CD4-positive, CD25-positive, alpha-beta regulatory T cell (primary cell): ENCODE measurements at places on chromosomes 5 and 9. TPM values are rescaled to one million over a fixed set of nuclear protein-coding genes. Genes with fewer than 3 reads are reported as not detected.

DNA sequence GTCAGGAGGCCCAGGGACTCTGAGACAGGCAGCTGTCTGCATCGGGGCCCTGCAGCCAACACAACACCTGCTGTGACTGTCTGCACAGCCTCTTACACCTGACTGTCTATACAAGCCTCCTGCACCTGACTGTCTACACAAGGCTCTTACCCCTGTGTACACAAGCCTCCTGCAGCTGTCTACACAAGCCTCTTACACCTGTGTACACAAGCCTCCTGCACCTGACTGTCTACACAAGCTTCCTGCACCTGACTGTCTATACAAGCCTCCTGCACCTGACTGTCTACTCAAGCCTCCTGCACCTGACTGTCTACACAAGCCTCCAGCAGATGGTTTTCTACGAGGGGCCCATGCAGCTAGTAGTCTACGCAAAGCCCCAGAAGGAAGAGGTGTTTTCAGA lies 18.6 kb downstream of the IRX2 start:
- H3K36me3 ChIP-seq = no peaks in the 10 kb centered on the region
- H3K27ac ChIP-seq = no peak overlapping the region
- no peak for DNase-seq
- no peaks in the 10 kb centered on the region for H3K27me3 ChIP-seq
- H3K4me3 ChIP-seq = no peak overlapping the region

- no peaks in the 10 kb centered on the region for H3K4me1 ChIP-seq
- DNase-seq = no peak
- no peaks in the 10 kb centered on the region for H3K36me3 ChIP-seq
- H3K27ac ChIP-seq = no peak overlapping the region
- H3K4me3 ChIP-seq = no peak overlapping the region
Observed at GRCh38 chr9:105900123-105900522, 205.8 kb downstream of the TMEM38B start.

GRCh38 chr5:171523781-171524180 lies 104.3 kb downstream of the FGF18 start:
- DNase-seq = no peak
- no peaks in the 10 kb centered on the region for H3K36me3 ChIP-seq
- H3K4me3 ChIP-seq = no peak overlapping the region
- no peak overlapping the region for H3K27ac ChIP-seq
- no peaks in the 10 kb centered on the region for H3K4me1 ChIP-seq

DNA sequence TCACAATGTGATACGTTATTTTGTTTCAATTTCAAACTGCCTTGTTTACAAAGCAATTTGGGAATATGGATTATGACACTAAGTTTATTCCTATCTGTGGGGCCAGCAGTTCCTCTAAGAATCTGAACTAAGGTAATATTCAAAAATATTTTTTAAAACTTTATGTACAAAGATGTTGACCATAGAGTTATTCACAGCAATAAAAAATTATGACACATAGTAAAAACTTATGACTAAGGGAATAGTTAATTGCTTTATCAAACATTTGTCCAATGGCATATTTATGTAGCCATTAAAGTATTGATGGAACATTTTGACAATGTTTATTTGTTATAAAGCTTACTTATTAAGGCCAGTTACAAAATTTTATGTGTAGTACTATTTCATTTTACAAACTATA lies 73.4 kb upstream of the FREM1 start:
- no peaks in the 10 kb centered on the region for H3K36me3 ChIP-seq
- no peak overlapping the region for H3K27ac ChIP-seq
- H3K27me3 ChIP-seq = no peaks in the 10 kb centered on the region
- DNase-seq = no peak
- no peaks in the 10 kb centered on the region for H3K4me1 ChIP-seq

DNA sequence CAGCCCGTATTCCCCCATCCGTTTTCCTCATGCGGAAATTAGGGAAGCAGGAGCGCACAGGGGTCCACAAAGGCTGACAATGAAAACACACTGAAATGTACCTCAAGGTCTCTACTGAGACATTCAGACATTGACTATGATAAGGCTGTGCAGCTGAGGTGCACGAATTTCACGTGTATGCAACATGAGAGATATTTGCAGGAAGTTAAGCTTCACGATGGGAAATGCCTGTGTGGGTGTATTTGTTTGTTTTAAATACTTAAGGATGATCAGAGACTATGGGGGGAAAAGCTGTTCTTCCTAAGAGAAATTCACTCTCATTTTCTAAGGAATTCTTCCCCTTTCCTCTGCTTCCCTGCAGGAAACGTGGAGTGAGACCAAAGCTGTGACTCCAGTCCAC lies 2.6 kb upstream of the SPATA31E1 start:
- H3K27ac ChIP-seq = no peak overlapping the region
- no peaks in the 10 kb centered on the region for H3K36me3 ChIP-seq
- no peak for DNase-seq
- no peaks in the 10 kb centered on the region for H3K27me3 ChIP-seq

GRCh38 chr9:20697021-20697719 lies 13.1 kb downstream of the FOCAD start:
- H3K27ac ChIP-seq = no peak overlapping the region
- DNase-seq = no peak
- H3K4me3 ChIP-seq = no peak overlapping the region
- no peaks in the 10 kb centered on the region for H3K27me3 ChIP-seq
- no peaks in the 10 kb centered on the region for H3K36me3 ChIP-seq

PFN3 gene
- not detected for total RNA-seq

- no peak overlapping the region for H3K27ac ChIP-seq
- H3K4me1 ChIP-seq = no peaks in the 10 kb centered on the region
- no peaks in the 10 kb centered on the region for H3K27me3 ChIP-seq
- DNase-seq = no peak
Observed at GRCh38 chr9:17588941-17589340, 10.1 kb downstream of the SH3GL2 start.

DNA sequence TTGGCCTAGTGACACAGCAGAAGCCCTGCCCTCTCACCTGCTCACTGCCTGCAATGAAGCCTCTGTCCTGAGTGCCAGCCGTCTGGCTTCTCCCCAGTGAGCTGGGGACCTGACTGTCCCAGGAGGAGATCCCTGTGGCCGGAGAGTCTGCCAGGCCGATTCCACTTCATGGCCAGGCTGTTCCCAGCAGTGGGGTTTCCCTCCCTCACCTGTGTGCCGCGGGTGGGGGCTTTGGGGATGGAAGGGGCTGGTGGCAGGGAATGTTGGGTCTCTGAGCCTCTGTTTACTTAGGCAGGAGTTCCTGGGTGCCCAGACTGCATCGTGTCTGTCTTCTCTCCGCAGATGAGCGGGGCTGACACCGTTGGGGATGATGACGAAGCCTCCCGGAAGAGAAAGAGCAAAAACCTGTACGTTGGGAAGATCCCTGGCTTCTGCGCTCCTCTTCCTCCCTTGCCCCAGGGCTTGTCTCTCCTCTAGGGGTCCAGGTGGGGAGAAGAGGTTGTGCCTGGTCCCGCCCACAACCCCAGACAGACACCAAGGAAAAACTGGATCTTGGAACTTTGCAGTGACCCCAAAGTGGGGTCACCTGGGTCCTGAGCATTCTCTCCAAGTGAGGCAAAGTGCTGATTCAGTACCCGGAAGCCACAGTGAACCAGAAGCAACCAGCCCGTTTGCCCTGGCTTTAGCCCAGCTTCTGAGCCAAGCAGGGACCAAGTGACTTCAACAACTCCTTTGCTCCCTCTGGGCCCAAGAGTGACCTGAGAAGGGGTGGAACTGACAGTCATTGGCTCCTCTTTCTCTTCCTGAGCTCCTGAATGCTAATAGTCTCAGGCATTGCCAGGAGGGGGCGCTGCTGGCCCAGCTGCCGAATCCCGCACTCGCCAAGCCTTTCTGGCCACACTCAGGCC lies 127.7 kb downstream of the RGS3 start:
- DNase-seq = peak; percentile 25
- no peaks in the 10 kb centered on the region for H3K27me3 ChIP-seq
- no peak overlapping the region for H3K4me3 ChIP-seq
- peaks cover 8% of the 10 kb centered on the region for H3K36me3 ChIP-seq

DNA sequence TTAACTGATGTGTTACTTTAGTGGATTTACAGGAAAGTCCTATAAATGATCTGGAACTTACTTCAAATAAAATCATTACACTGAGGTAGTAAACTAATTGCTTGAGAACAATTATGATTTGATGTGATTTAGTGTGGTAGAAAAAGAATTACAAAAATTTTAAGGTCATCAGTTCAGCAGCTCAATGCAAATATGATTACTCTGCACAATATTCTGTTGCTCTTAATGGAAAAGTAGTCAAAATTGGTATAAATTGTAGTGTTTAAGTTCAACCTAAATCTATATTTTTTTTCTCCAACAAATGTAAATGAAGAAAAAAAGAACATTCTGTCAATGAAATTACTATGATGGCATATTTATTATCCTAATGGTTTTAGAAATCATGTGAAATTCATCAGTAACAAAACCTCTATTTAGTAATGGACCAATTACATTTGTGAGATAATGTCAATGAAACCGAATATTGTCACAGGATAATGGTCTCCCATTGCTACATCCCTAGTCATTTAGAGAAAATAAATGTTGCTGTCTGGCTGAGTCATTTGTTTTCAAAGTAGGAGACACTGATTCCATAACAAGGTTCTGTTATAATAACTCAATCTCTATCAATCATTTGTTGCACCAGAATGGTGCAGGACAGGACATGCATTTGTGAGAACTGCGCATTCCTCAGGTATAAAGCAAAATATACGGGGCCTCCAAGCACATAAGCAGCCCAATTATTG lies 177.1 kb downstream of the NFIB start:
- H3K36me3 ChIP-seq = no peaks in the 10 kb centered on the region
- no peak for DNase-seq
- no peaks in the 10 kb centered on the region for H3K27me3 ChIP-seq

- DNase-seq = no peak
- peak overlapping the region; percentile 71 for H3K27ac ChIP-seq
- no peaks in the 10 kb centered on the region for H3K36me3 ChIP-seq
- H3K4me1 ChIP-seq = peaks cover 39% of the 10 kb centered on the region
- H3K4me3 ChIP-seq = peak overlapping the region; percentile 84
Observed at GRCh38 chr9:110257097-110257841, 962 bp upstream of the TXN start.

IGIP gene
- total RNA-seq = 2.3 TPM

CCDC171 gene
- total RNA-seq = 1.1 TPM

DNA sequence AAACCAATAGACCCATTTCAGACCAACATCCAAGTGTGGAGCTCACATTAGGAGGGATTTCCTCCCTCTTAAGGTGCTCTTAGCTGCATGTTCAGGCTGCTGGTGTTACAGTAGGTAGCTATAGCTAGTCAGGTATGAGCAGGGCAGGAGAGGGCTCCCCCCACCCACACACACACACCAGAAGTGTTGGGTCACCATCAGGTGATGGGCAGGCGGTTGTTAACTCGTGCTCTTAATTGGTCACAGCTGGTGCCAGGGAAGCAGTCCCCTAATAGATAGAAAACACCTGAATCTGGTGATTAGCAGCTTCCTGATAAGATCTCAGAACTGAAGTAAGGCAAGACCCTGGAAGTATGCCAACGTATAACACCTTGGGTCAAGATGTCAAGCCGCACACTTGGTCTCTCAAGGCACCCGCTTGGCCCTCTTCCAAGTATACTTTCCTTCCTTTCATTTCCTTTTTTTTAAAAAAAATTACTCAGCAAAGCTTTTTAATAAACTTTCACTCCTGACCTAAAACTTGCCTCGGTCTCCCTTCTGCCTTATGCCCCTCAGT lies 532.4 kb downstream of the DNAH5 start:
- DNase-seq = no peak
- H3K4me3 ChIP-seq = no peak overlapping the region
- H3K27me3 ChIP-seq = no peaks in the 10 kb centered on the region
- no peaks in the 10 kb centered on the region for H3K4me1 ChIP-seq
